Activated naive CD4-positive, alpha-beta T cell treated with anti-CD3 and anti-CD28 coated beads for 36 hours (primary cell): ENCODE measurements at places on chromosomes 12 and 14. TPM values are rescaled to one million over a fixed set of nuclear protein-coding genes. Genes with fewer than 3 reads are reported as not detected.
A peak's percentile ranks its signal among the peaks of the same experiment; 100 is the strongest.

- H3K27ac ChIP-seq: peak overlapping the region; percentile 16
- H3K4me3 ChIP-seq: peak overlapping the region; percentile 70
- H3K4me1 ChIP-seq: peaks cover 76% of the 10 kb centered on the region
- no peak for DNase-seq
- no peaks in the 10 kb centered on the region for H3K27me3 ChIP-seq
Measured at GRCh38 chr12:52037248-52037861, 13.9 kb upstream of the NR4A1 start.

DNA sequence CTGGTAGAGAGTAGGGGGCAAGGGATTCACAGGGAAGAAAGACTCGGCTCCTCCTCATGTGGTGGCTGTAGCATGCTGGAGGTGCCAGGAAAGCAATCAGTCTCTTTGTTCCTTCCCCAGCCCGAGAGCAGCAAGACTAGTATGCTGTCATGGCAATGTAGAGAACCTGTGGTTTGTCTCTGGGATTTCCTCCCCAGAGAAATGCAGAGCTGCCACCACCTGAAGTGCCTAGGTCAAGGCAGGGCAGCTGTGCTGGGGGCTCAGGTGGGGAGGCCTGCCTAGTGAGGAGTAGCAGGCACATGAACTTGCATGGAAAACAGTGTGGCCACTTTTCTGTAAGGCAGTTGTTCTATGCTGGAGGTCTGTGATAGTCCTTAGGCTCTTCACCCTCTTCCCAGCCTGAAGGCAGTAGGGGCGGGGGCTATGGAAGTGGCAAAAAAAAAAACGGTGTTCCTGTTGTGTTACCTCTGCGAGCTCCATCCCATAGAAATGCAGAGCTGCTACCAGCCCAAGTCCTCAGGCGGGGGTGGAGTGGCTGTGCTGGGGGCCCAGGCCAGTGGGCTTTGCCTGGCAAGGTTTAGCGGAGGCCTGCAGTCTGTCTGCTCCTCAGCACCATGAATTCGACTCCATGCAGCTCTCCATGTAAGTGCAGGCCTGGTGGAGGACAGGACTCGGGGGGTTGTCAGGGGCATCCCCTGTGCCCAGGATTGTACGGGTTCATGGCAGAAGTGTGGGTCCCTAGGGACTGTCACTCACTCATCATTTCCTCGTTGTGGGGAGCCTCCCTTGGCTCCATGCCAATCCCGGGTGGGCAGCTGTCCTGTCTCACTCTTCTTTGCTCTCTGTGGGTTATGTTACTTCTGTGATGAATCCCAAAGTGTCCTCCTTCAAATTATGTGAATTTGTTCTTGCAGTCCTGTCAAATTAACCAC lies 4.1 kb upstream of the CLEC4D start:
- H3K4me1 ChIP-seq: no peaks in the 10 kb centered on the region
- H3K27me3 ChIP-seq: peaks cover 6% of the 10 kb centered on the region
- H3K27ac ChIP-seq: no peak overlapping the region
- H3K36me3 ChIP-seq: no peaks in the 10 kb centered on the region

- H3K4me3 ChIP-seq: no peak overlapping the region
- H3K27ac ChIP-seq: no peak overlapping the region
- no peaks in the 10 kb centered on the region for H3K36me3 ChIP-seq
- H3K27me3 ChIP-seq: peaks cover 27% of the 10 kb centered on the region
- DNase-seq: no peak
Measured at GRCh38 chr12:127306604-127307215, 960.3 kb upstream of the TMEM132C start.

DNA sequence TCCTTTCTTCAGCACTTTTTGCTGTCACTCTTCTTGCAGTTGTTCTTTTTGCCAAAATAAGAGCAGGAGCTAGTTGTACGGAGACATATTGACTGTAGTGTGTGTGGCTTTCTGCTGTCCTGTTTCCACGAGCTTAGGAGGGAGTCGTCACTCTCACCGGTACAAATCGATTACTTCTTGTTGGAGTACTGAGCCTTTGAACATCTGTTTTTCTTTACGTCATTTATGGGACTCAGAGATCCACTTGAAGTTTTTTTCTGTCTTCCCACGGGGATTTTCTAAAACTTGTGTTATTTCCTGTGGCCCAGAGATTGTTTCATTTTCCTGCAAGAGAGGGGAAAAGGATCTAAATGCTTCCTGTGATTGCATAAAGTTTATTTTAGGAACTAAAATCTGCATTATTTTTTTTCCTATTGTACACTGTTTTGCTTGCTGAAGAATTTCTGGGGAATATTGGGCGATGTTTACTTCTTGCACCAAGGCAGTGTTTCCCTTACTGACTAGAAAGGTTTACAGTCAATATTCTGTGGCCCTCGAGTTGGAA lies 199.8 kb upstream of the ARHGAP5 start:
- H3K4me1 ChIP-seq: peaks cover 4% of the 10 kb centered on the region
- no peak for DNase-seq
- H3K27ac ChIP-seq: no peak overlapping the region
- no peak overlapping the region for H3K4me3 ChIP-seq
- no peaks in the 10 kb centered on the region for H3K36me3 ChIP-seq

- no peaks in the 10 kb centered on the region for H3K27me3 ChIP-seq
- H3K36me3 ChIP-seq: peaks cover 3% of the 10 kb centered on the region
- H3K4me3 ChIP-seq: no peak overlapping the region
- DNase-seq: no peak
- H3K4me1 ChIP-seq: no peaks in the 10 kb centered on the region
Measured at GRCh38 chr12:112261559-112261958, 120.7 kb downstream of the HECTD4 start.

DNA sequence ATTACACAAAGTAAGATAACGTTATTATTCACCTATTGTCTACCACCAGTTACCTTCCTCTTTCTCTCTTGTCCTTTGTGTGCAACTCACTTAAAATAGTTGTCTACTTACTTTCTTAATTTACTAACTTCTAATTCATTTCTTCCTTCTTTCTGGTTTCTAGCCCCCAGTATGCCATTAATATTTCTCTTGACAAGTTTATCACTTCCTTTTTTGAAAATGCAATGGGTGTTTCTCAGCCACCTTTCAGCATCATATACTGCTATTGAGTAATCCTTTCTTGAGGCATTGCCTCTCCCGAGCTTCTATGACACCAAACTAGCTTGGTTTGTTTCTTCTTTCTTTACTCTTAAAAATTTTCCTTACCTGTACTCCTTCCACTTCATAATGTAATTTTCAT lies 633.6 kb downstream of the TMTC2 start:
- no peaks in the 10 kb centered on the region for H3K36me3 ChIP-seq
- H3K4me1 ChIP-seq: no peaks in the 10 kb centered on the region
- no peak for DNase-seq
- H3K27me3 ChIP-seq: no peaks in the 10 kb centered on the region
- H3K4me3 ChIP-seq: no peak overlapping the region

DNA sequence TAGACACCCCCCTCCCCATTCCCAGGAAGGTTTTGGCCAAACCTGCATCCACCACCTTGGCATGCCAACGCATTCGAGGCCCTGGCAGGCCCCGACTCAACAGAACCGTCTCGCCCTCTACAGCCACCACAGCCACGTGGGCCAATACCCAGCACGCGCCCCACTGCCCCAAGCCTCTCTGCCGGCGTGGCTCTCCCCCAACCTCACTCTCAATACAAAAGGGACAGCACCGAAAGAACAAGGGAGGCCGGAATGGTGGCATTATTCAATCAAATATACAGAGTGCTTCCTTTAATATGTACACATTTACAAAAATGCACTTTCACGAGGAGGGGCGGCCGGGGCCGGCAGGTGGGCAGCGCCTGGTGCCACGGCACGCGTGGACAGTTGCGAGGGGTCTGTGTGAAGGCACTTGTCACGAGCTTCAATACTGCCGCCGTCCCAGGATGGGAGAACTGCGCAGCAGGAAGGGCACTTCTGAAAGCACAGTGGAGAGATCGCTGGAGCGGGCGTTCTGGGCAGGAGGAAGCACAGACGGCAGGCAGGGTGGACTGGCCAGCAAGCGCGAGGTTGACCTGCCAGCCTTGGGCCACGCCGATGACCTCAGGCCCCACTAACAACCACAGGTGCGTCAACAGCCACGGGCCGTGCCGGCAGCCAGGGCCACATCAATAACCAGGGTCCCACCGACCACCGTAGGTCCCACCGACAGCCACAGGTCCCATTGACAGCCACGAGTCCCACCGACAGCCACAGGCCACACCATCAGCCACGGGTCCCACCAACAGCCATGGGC lies 26.9 kb downstream of the JAG2 start:
- no peaks in the 10 kb centered on the region for H3K4me1 ChIP-seq
- H3K27me3 ChIP-seq: no peaks in the 10 kb centered on the region
- no peak overlapping the region for H3K27ac ChIP-seq
- no peak overlapping the region for H3K4me3 ChIP-seq

GRCh38 chr12:47391566-47391965 lies 311.8 kb upstream of the AMIGO2 start:
- H3K4me1 ChIP-seq: peaks cover 90% of the 10 kb centered on the region
- H3K27me3 ChIP-seq: no peaks in the 10 kb centered on the region
- peak; percentile 88 for DNase-seq
- peak overlapping the region; percentile 100 for H3K27ac ChIP-seq

GRCh38 chr12:118237052-118237665 lies 101.2 kb downstream of the PEBP1 start:
- H3K27ac ChIP-seq: no peak overlapping the region
- peaks cover 2% of the 10 kb centered on the region for H3K4me1 ChIP-seq
- H3K27me3 ChIP-seq: no peaks in the 10 kb centered on the region
- H3K4me3 ChIP-seq: no peak overlapping the region
- DNase-seq: no peak
- H3K36me3 ChIP-seq: peaks cover 32% of the 10 kb centered on the region

GRCh38 chr12:6193853-6194815 lies 6.1 kb upstream of the CD9 start:
- peaks cover 7% of the 10 kb centered on the region for H3K4me1 ChIP-seq
- DNase-seq: peak; percentile 38
- no peak overlapping the region for H3K4me3 ChIP-seq
- no peak overlapping the region for H3K27ac ChIP-seq
- peaks cover 6% of the 10 kb centered on the region for H3K27me3 ChIP-seq

DNA sequence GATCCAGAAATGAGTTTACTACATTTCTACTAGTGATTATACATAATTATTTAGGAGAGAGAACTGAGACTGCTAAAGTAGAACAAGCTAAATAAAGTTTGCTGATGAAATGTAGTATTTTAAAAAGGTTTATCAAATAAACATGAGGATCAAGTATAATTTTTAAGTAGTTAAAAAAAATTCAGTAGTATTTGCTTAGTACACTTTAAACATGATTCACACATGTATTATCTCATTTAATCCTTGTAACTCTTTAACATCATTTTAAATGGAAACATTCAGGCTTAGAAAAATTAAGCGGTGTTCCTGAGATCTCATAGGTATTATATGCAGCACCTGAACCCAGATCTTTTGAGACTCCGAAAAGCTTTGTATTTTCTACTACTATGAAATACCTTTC lies 8.7 kb downstream of the SNW1 start:
- no peaks in the 10 kb centered on the region for H3K27me3 ChIP-seq
- peaks cover 32% of the 10 kb centered on the region for H3K36me3 ChIP-seq
- no peak for DNase-seq
- H3K4me3 ChIP-seq: no peak overlapping the region
- H3K4me1 ChIP-seq: peaks cover 26% of the 10 kb centered on the region

- no peaks in the 10 kb centered on the region for H3K27me3 ChIP-seq
- H3K4me3 ChIP-seq: no peak overlapping the region
- H3K36me3 ChIP-seq: no peaks in the 10 kb centered on the region
- H3K27ac ChIP-seq: no peak overlapping the region
- H3K4me1 ChIP-seq: no peaks in the 10 kb centered on the region
Measured at GRCh38 chr12:126286203-126286602, 1221.0 kb downstream of the AACS start.

DNA sequence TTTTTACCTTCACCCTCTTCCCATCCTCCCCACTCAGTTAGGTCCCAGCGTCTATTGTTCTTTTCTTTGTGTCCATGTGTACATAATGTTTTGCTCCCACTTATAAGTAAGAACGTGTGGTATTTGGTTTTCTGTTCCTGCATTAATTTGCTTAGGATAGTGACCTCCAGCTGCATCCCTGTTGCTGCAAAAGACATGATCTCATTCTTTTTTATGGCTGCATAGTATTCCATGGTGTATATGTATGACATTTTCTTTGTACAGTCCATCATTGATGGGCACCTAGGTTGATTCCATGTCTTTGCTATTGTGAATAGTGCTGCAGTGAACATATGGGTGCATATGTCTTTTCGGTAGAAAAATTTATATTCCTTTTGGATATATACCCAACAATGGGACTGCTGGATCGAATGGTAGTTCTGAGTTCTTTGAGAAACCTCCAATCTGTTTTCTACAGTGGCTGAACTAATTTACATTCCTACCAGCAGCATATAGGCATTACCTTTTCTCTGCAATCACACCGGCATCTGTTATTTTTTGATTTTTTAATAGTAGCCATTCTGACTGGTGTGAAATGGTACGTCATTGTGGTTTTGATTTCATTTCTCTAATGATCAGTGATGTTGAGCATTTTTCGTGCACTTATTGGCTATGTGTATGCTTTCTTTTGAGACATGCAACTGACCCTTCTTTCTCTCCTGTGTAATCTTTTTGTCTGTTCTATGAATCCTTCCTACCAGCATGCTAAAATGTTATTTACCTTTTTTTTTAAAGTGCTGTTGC lies 279.7 kb upstream of the AMIGO2 start:
- no peak for DNase-seq
- H3K27ac ChIP-seq: peak overlapping the region; percentile 98
- no peaks in the 10 kb centered on the region for H3K27me3 ChIP-seq
- H3K36me3 ChIP-seq: peaks cover 26% of the 10 kb centered on the region

GRCh38 chr14:89351221-89351515 lies 65.9 kb downstream of the FOXN3 start:
- peak overlapping the region; percentile 93 for H3K27ac ChIP-seq
- H3K4me3 ChIP-seq: peak overlapping the region; percentile 31
- peaks cover 48% of the 10 kb centered on the region for H3K4me1 ChIP-seq
- H3K36me3 ChIP-seq: peaks cover 32% of the 10 kb centered on the region
- no peaks in the 10 kb centered on the region for H3K27me3 ChIP-seq
- no peak for DNase-seq

DNA sequence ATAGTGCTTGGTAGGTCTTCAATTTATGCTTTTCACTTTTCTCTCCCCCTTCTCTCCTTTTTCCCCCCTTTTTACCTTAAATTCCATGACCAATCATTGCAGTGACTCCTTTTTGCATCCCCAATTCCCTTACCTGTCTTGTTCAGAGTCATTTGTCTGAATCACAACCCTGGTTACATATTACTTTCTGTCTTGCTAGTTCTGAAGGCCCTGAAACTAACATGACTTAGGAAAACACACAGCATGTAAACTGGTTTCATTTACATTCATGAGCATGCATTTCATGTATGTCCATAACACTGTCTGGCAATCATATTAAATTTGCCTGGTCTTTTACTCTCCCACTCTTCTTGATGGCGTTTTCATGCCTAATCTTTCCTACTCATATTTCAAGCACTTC lies 20.3 kb upstream of the FOXG1 start:
- H3K27me3 ChIP-seq: peaks cover 4% of the 10 kb centered on the region
- no peaks in the 10 kb centered on the region for H3K4me1 ChIP-seq
- DNase-seq: no peak
- no peaks in the 10 kb centered on the region for H3K36me3 ChIP-seq
- no peak overlapping the region for H3K27ac ChIP-seq

The PPP1R36 gene
- total RNA-seq: not detected

The SSTR1 gene
- total RNA-seq: not detected

The DHRS7 gene
- 40.5 TPM for total RNA-seq

The KRT83 gene
- not detected for total RNA-seq

The LARP4 gene
- total RNA-seq: 44.9 TPM

The OR6C74 gene
- total RNA-seq: not detected

The ARPC3 gene
- 311 TPM for total RNA-seq

The SYT1 gene
- not detected for total RNA-seq

The PRIMA1 gene
- total RNA-seq: not detected

The PRB2 gene
- not detected for total RNA-seq
